Epithelial cell of esophagus (primary cell): ENCODE measurements at places on chromosomes 13 and 19.
A peak's percentile ranks its signal among the peaks of the same experiment; 100 is the strongest.

- peak; percentile 78 for DNase-seq
Measured at GRCh38 chr13:26022538-26023292, 29.1 kb downstream of the SHISA2 start.

GRCh38 chr19:45421947-45422498, 1.7 kb downstream of the ERCC1 start:
- DNase-seq = no peak

GRCh38 chr13:40433577-40433976, 232.9 kb downstream of the FOXO1 start:
- DNase-seq = no peak

DNA sequence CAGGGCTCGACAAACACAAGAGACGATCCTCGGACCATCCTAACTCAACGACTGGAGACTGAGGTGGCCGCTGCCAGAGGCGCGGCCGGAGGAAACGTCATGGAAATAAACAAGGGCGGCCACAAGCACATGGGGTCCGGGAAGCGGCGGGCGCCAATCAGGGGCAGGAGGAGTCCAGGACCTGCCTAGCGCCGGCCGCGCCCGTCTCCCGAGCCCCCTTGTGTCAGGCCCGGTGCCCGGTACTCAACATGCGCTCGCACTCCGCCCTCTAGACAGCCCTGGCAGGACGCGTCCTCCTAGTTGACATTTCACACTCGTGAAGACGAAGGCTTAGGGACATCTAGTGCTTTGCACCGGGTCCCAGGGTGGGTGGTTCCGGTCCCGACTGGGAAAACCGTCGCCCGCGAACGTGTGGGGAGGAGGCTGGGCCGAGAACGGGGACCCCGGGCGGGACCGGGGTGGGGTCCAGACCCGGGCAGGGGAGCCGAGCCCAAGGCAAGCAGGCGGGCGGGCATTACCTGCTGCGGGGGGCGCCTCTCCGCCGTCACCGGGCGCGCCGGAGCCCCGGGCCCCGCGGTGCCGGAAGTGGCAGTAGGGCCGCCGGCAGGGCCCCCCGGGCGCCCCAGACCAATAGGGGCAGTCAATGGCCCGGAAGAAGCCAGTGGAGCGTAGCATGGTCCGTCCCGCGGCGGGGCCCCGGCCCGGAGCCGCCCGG, 442 bp downstream of the REXO1 start:
- DNase-seq = peak; percentile 57
